ENCODE measurements at places on chromosomes 5 and 9.

DNA sequence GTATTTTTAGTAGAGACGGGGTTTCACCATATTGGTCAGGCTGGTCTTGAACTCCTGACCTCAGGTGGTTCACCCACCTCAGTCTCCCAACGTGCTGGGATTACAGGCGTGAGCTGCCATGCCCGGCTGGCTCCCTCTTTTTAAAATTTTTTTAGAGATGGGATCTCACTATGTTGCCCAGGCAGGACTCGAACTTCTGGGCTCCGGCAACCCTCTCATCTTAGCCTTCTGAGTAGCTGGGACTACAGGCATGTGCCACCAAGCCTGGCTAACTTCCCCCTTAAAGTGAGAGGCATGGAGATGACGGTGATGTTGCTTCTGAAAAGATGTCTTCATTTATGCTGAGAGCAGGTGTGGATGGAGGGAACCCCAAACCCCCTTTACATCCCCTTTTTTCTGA lies 43.7 kb upstream of the PWWP2A start:
- DNase-seq, result no peak

DNA sequence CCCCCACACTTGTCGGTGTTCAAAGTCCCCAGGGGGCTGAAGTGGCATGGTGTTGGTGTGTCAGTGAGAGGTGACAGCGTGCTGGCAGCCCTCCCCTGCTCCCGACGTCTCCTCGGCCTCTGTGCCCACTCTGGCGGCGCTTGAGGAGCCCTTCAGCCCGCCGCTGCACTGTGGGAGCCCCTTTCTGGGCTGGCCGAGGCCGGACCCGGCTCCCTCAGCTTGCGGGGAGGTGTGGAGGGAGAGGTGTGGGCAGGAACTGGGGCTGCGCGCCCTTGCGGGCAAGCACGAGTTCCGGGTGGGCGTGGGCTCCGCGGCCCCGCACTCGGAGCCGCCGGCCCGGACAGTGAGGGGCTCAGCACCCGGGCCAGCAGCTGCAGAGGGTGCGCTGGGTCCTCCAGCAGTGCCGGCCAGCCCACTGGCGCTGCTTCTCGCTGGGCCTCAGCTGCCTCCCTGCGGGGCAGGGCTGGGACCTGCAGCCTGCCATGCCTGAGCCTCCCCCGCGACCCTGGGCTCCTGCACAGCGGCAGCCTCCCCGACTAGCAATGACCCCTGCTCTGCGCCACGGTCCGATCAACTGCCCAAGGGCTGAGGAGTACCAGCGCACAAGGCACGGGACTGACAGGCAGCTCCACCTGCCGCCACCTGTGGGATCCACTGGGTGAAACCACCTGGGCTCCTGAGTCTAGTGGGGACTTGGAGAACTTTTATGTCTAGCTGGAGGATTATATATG lies 224.1 kb upstream of the RIOK2 start:
- DNase-seq, result no peak

GRCh38 chr9:129646654-129647053 lies 4.7 kb upstream of the ASB6 start:
- DNase-seq, result no peak

GRCh38 chr5:15539951-15540350 lies 40.0 kb downstream of the FBXL7 start:
- no peak for DNase-seq

GRCh38 chr9:72684615-72685014 lies 163.2 kb downstream of the TMC1 start:
- DNase-seq, result no peak
